ENCODE measurements at places on chromosomes 6 and 20. TPM values are rescaled to one million over a fixed set of nuclear protein-coding genes. Genes with fewer than 3 reads are reported as not detected.

GRCh38 chr6:53765270-53765669 is 29.5 kb upstream of the LRRC1 start:
- no peaks in the 10 kb centered on the region for H3K27me3 ChIP-seq
- H3K4me1 ChIP-seq, result peaks cover 6% of the 10 kb centered on the region

DNA sequence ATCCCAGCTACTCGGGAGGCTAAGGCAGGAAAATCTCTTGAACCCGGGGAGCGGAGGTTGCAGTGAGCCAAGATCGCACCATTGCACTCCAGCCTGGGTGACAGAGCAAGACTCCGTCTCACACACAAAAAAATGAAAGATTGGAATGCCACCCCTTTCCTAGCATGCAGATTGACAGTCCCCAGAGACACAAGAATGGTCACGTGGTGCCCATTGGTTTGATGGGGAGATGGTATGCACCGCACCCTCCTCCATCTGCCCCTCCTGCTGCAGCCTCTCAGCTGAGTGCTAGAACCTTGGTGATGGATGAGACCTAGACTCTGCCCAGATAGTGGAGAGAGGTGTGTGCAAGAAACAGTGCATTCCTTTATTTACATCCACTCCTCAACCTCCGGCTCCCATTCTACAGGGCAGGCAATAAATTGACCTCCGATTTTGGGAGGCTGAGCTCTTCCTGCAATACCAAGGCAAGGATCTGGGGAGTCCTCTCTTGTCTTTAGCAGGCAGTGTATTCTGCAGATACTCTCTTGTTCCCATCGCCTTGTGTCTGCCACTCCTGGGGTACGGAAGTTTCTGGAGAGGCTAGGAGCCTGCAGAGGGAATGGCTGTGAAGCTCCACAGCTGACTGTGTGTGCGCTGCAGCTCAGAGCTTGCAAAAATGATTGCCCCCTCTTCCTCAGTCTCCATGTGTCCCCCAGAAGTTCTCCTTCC is 1.1 kb upstream of the RNF24 start:
- no peaks in the 10 kb centered on the region for H3K36me3 ChIP-seq
- H3K4me1 ChIP-seq, result peaks cover 4% of the 10 kb centered on the region
- H3K4me3 ChIP-seq, result no peak overlapping the region
- H3K27ac ChIP-seq, result no peak overlapping the region

Gene GSTA3
- not detected for total RNA-seq

DNA sequence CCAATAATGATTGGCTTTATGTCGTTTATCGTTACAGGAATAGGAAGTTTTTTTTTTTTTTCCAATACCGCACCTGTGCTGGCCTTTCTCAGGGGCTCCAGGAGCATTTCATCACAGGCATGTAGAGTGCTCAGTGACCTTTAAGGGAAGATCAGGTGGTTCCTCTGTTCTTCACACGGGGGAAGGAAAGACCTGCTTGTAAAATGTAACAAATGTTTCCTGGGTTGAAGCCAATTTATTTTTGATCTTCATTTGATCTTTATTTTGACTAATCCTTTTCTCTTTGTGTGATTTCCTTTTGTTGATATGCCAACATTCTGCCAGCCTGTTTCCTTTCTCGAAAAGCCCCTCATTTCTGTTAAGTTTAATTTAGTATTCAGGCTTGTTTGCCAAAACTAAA is 61.9 kb upstream of the HBS1L start:
- H3K27me3 ChIP-seq, result peaks cover 29% of the 10 kb centered on the region
- no peaks in the 10 kb centered on the region for H3K4me1 ChIP-seq
- no peak for DNase-seq
- H3K4me3 ChIP-seq, result no peak overlapping the region
- no peaks in the 10 kb centered on the region for H3K36me3 ChIP-seq

GRCh38 chr6:45365036-45365435 is 12.7 kb downstream of the SUPT3H start:
- H3K4me1 ChIP-seq, result no peaks in the 10 kb centered on the region
- H3K27me3 ChIP-seq, result no peaks in the 10 kb centered on the region
- H3K4me3 ChIP-seq, result no peak overlapping the region
- no peaks in the 10 kb centered on the region for H3K36me3 ChIP-seq

Gene TMEM242
- total RNA-seq, result 2.3 TPM

- H3K27ac ChIP-seq, result no peak overlapping the region
- H3K36me3 ChIP-seq, result no peaks in the 10 kb centered on the region
- DNase-seq, result no peak
- H3K4me3 ChIP-seq, result no peak overlapping the region
- H3K27me3 ChIP-seq, result no peaks in the 10 kb centered on the region
Observed at GRCh38 chr6:50887112-50887511, 68.4 kb downstream of the TFAP2B start.

DNA sequence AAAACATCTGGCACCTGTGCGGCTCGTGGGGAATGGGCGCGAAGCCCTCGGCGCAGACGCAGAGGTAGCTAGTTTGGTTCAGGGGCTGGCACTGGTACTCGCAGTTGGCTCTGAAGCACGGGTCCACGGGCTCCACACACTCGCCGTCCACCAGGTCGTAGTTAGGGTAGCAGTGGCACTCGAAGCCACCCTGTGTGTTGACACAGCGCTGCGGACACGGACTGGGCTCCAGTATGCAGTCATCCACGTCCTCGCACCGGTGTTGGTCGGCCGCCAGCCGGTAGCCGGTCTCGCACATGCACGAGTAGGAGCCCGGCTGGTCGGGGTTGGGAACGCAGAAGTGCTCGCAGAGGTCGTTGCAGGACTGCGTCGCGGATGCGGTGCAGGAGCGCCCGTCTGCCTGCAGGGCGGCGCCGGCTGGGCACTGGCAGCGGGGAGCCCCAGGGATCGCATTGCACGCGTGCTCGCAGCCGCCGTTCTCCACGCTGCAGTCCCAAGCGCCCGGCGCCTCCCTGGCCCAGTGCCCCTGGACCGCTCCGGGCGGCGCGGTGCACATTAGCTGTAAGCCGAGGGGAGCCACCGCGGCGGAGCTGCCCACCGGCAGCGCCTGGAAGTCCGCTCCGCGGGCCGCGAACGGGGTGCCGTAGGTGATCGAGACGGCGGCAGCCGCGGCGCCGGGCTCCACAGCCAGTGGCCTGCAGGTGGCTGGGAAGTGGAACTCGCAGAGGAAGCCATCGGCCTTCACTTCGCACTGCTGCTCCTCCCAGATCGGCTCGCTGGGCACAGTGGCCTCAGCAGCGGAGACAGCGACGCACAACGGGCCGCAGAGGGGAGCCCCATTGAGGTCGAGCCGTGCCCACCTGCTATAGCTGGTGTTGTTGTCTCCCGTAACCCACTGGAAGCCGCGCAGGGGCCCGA is 930 bp downstream of the THBD start:
- peak; percentile 1 for DNase-seq
- no peak overlapping the region for H3K4me3 ChIP-seq
- no peaks in the 10 kb centered on the region for H3K36me3 ChIP-seq
- no peak overlapping the region for H3K27ac ChIP-seq

DNA sequence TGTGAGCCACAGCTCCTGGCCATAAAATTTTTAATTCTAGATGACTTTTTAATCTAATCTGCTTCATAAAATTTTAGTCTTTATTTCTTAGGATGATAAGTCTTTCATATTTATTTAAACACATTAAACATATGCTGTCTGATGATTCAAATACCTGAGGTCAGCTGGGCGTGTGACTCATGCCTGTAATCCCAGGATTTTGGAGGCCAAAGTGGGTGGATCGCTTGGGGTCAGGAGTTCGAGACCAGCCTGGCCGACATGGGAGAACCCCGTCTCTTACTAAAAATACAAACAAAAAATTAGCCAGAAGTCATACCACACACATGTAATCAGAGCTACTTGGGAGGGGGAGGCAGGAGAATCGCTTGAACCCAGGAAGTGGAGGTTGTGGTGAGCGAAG is 53.1 kb downstream of the RBM24 start:
- no peak overlapping the region for H3K27ac ChIP-seq
- no peaks in the 10 kb centered on the region for H3K36me3 ChIP-seq
- no peak overlapping the region for H3K4me3 ChIP-seq

DNA sequence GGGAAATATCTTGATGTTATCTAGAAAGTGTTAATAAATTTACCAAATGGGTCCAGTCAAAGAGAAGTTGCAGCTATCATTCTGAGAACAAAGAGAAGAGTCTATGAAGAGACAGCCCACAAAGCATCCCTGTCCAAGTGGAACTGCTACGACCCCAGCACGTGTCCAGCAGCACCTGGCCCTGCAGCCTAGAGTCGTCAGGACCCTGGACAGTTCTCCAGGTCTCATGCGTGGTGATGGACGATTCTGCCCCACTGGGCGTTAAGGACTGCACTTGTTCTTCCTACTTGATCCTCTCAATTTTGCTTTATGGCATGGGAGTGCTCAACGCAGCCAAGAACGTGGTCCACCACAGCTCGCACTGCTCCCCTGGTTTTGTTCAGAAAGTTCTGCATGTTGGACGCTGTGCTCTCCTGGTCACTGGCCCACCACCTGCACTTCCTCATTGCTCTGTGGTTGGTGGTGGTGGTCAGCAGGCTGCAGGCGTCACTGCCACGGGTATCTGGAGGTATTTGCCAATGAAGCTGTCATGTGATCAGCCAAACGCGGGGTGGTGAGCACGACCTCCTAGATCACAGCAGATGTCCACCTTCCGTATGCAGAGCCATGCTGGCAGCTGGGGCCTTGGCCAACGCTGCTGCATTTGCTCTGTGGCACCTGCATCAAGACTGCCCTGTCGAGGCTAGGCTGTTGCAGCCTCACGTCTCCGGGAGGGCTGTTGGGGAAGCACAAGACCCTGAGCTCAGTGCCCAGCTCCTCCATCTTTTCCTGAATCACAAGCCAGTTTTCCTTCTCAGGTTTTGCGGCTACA is 356.4 kb downstream of the CDH4 start:
- peak; percentile 31 for DNase-seq
- H3K27ac ChIP-seq, result no peak overlapping the region

- peaks cover 7% of the 10 kb centered on the region for H3K4me1 ChIP-seq
- no peak overlapping the region for H3K27ac ChIP-seq
- no peaks in the 10 kb centered on the region for H3K36me3 ChIP-seq
- no peaks in the 10 kb centered on the region for H3K27me3 ChIP-seq
- no peak overlapping the region for H3K4me3 ChIP-seq
Observed at GRCh38 chr6:14747881-14748520, 497.9 kb upstream of the JARID2 start.

DNA sequence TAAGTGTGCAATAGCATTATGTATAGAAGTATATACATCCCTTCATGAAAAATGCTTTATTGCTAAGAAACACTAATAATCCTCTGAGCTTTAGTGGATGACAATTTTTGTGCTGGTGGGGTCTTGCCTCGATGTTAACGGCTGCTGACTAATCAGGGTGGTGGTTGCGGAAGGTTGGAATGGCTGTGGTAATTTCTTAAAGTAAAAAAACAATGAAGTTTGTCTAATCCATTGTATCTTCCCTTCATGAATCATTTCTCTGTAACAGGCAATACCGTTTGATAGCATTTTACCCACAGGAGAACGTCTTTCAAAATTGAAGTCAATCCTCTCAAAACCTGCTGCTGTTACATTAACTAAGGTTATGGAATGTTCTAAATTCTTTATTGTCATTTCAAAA is 816.5 kb upstream of the GJE1 start:
- peaks cover under 1% of the 10 kb centered on the region for H3K4me1 ChIP-seq
- DNase-seq, result no peak
- no peaks in the 10 kb centered on the region for H3K27me3 ChIP-seq
- H3K4me3 ChIP-seq, result no peak overlapping the region
- H3K36me3 ChIP-seq, result no peaks in the 10 kb centered on the region
- no peak overlapping the region for H3K27ac ChIP-seq

- no peak overlapping the region for H3K27ac ChIP-seq
- no peak for DNase-seq
- H3K27me3 ChIP-seq, result peaks cover 8% of the 10 kb centered on the region
Observed at GRCh38 chr6:31450751-31451150, 47.2 kb upstream of the MICB start.

GRCh38 chr6:40733290-40733689 is 146.1 kb upstream of the LRFN2 start:
- H3K27me3 ChIP-seq, result peaks cover 1% of the 10 kb centered on the region
- H3K4me3 ChIP-seq, result no peak overlapping the region
- no peaks in the 10 kb centered on the region for H3K4me1 ChIP-seq
- DNase-seq, result no peak
- H3K27ac ChIP-seq, result no peak overlapping the region

DNA sequence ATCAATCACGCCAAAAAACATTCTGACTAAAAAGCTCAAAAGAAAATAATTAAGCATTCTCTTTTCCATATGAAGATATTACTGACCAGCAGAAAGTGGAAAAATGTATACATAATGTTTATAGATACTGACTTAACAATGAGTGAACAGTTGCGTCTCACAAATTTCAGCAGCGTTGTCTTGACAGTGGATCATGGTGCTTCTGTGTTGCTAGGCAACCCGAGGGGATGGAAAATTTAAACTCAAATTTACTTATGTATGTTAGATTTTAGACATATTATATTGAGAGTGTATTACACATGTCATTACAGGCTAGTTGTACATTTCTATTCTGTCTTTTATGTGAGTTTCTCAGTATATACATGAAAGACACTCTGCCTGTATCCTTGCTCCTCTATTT is 110.2 kb downstream of the LAMA2 start:
- H3K4me1 ChIP-seq, result no peaks in the 10 kb centered on the region
- no peaks in the 10 kb centered on the region for H3K27me3 ChIP-seq
- no peak overlapping the region for H3K27ac ChIP-seq
- no peaks in the 10 kb centered on the region for H3K36me3 ChIP-seq
- no peak overlapping the region for H3K4me3 ChIP-seq

DNA sequence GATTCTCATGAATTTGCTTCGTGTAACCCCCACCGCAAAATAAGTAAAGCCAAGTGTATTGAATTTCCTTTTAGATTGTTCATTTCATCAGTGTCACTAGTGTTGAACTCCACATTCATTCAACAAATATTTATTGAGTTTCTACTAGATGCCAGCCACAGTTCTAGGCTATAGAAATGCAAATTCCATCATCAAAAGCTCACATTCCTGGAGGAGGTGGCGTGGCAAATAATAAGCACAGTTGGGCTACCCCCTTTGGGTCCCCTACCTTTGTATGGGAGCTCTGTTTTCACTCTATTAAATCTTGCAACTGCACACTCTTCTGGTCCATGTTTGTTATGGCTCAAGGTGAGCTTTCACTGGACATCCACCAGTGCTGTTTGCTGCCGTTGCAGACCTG is 12.7 kb upstream of the ME1 start:
- no peak overlapping the region for H3K4me3 ChIP-seq
- no peak overlapping the region for H3K27ac ChIP-seq
- no peak for DNase-seq
- no peaks in the 10 kb centered on the region for H3K4me1 ChIP-seq
- H3K27me3 ChIP-seq, result no peaks in the 10 kb centered on the region
- H3K36me3 ChIP-seq, result no peaks in the 10 kb centered on the region

GRCh38 chr6:16241321-16241689 is 2.9 kb downstream of the GMPR start:
- no peak overlapping the region for H3K4me3 ChIP-seq
- DNase-seq, result no peak
- no peak overlapping the region for H3K27ac ChIP-seq
- no peaks in the 10 kb centered on the region for H3K27me3 ChIP-seq

Gene FLRT3
- total RNA-seq, result 6.6 TPM

Gene POU3F2
- not detected for total RNA-seq

Gene MYBL2
- 21.7 TPM for total RNA-seq

Gene TRIM40
- not detected for total RNA-seq

Gene GABRR2
- under 0.01 TPM for total RNA-seq

- H3K36me3 ChIP-seq, result no peaks in the 10 kb centered on the region
- no peak overlapping the region for H3K4me3 ChIP-seq
- DNase-seq, result peak; percentile 48
- H3K27ac ChIP-seq, result no peak overlapping the region
- H3K27me3 ChIP-seq, result no peaks in the 10 kb centered on the region
- peaks cover 42% of the 10 kb centered on the region for H3K4me1 ChIP-seq
Observed at GRCh38 chr20:17808357-17808756, 108.6 kb downstream of the BANF2 start.

Measured in IMR-90 (cell line).